ENCODE measurements at places on chromosomes 4 and X.

GRCh38 chr4:22482250-22483127 is 33.4 kb downstream of the ADGRA3 start:
- DNase-seq: no peak

DNA sequence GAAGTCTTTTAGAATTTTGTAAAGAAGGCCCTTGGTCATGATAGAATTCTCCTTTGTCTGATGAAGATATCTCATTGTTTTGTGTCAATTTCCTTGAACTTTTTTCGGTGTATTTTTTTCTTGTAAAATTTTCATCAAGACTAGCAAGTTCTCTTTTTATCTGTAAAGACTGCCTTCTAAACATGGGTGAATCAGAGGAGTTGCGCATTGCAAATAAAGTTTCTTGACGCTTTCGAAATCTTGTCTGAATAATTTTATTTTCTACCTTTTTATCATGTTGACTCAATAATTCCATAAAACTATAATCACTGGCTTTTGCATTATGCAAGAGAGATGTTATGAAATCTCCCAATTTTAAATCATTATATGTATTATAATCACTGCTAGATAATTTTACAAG is 66.2 kb downstream of the NCAPG start:
- DNase-seq: no peak

GRCh38 chr4:107034996-107035818 is 906 bp downstream of the DKK2 start:
- DNase-seq: peak; percentile 13

DNA sequence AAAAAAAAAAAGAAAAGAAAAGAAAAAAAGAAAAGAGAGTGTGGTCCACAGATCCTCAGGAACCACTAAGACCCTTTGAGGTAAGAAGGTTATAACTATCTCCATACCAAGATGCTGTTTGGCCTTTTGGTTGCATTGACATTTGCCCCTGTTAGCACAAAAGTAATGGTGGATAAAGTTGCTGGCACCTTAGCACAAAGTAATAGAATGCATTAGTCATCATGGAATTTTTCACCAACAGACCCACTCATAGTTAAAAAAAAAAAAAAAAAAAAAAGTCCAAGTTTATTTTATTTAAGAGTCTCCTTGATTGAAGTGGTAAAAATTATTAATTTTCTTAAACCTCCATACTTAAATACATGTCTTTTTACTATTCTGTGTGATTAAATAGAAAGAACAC is 78.4 kb upstream of the RBPJ start:
- no peak for DNase-seq

GRCh38 chr4:3712112-3712805 is 53.9 kb upstream of the ADRA2C start:
- no peak for DNase-seq

- DNase-seq: no peak
Measured at GRCh38 chrX:110268886-110269285, 49.0 kb downstream of the AMMECR1 start.

- no peak for DNase-seq
Measured at GRCh38 chr4:100113096-100113495, 77.2 kb downstream of the DDIT4L start.

DNA sequence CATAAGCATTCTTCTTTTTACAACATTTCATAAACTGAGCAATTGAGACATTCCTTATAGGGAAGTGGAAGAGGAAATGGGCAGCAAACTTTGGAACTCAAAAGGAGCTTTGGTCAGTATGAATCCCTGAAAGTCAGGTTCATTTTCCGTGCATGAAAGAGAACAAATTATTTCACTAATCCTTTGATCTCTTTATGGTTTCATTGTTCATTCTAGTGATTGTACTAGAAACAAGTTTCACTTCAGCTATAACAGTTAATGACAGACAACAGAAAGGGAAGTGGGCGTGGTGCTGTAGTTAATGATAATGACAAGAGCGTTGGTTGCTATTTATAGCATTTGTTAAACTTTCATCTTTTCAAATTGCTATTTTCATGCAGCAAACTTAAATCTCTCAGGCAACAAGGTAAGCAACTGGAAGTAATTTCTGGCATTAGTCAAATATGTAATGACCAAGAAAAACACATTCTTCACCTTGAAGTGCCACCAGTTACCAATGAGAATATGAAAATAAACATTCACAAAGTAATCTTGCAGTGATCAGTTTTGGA is 98.4 kb downstream of the AREG start:
- no peak for DNase-seq

- DNase-seq: no peak
Measured at GRCh38 chrX:112646651-112647050, 33.1 kb downstream of the LHFPL1 start.

- no peak for DNase-seq
Measured at GRCh38 chr4:113591982-113592381, 169.6 kb downstream of the CAMK2D start.

DNA sequence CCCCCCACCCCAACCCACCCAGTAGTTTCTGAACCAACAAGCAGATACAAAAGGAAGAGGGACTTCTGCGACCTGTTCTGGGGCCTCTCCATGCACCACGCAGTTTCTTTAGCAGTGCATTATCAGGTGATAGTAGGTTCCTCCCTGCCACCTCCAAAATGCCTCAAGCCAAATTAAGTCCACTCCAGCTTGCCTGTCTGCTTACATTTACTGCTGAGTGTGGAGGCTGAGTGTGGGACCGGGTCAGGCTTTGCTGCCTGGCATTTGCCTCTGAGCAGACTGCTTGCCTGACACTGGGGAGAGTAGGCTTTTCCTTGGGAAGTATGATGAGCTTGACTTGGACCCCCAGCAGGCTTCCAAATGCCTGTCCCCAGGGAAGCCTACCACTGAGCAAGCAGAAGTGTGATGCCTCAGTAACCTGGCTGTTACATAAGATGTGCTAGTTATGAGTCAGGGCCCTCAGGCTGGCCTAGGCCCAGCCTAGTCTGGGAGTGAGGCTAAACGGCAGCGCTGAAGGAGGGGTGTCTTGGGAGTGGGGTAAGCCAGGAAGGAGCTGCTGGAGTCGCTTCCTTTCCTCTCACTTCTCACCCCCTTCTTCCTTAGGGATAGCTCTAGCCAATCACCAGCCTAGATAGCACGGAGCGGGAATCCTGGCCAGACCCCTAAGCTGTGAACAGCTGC is 9.0 kb downstream of the TSC22D3 start:
- DNase-seq: peak; percentile 87

DNA sequence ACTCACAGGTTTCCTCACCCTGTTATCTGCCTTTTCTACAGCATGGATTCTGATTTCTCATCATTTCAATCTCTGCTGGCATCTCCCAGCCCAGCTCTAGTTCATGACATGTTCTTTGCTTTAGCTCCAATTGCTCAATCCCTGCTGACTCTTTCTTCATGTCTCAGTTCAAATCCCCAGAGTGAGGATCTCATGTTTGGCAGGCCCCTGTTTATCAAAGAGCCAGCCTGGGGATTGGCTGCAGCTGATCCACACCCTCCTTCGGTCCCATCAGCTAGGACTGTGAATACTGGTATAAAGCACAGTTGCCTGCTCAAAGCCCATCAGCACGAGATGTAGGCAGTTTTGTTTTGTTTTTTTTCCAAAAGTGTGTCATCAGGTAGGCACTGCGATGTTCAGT is 14.4 kb upstream of the CC2D2A start:
- DNase-seq: peak; percentile 90

GRCh38 chr4:127852661-127853060 is 28.0 kb upstream of the PLK4 start:
- no peak for DNase-seq

- DNase-seq: no peak
Measured at GRCh38 chr4:1571165-1572009, 112.7 kb downstream of the FAM53A start.

- DNase-seq: no peak
Measured at GRCh38 chrX:13285229-13285628, 34.6 kb downstream of the ATXN3L start.

- no peak for DNase-seq
Measured at GRCh38 chr4:188408244-188409030, 269.2 kb downstream of the TRIML1 start.
